ENCODE measurements at places on chromosomes 4 and X.

DNA sequence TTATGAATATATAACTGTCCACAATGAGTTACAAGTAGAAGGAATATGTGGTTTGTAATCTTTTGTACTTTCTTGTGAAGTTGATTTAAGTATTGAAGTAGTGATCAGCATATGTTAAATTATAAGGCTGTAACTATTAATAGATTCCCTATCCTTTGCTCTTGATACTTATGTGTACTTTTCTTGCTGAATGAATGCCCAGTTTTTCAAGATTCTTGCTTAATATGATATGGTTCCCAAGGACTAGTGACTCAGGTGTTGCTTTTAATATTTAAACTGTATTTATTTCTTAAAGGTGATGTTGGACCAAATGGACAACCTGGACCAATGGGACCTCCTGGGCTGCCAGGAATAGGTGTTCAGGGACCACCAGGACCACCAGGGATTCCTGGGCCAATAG lies 121.7 kb downstream of the IRS4 start:
- no peak for DNase-seq

DNA sequence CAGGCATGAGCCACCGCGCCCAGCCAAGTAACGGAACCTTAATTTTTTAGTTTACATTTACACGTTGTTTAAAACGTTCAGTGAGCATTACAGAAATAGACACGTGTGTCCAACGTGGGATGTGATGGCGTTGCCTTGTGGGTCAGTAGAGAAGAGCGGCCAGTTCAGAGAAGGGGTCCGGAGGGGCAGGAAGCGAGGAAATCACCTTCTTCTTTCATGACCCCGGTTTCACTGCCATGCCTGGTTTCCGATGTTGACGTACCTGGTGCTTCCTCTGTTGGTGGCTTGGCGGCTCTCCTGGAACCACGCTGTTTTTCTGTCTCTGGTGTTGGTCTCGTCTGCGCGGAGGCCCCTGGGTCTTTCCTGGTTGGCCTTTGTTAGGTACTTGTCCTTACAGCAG lies 42.8 kb downstream of the PCGF3 start:
- DNase-seq = no peak

GRCh38 chr4:81405900-81406401 lies 65.8 kb downstream of the RASGEF1B start:
- DNase-seq = peak; percentile 81

DNA sequence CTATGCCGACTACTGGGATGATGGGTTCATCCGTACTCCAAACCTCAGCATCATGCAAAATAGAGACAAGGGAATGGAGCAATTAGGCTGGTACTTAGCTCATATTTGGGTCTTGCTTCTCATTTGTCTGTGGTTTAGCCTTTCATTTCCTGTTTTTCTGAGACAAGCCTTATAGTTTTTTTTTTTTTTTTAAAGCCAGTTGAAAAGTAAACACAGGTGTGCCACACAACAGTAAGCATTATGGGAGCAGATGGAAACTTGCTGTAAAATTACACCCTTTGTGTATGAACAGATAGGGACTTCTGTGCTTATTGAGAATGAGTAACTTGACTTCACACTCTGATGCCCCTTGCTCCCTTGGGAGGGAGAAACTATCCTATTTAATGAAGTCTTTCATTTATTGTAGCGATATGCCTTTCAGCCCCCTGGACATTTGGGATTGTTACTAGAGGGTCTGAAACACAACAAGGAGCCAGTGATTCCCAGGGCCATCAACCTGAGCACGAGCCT lies 13.7 kb downstream of the RASSF6 start:
- no peak for DNase-seq

DNA sequence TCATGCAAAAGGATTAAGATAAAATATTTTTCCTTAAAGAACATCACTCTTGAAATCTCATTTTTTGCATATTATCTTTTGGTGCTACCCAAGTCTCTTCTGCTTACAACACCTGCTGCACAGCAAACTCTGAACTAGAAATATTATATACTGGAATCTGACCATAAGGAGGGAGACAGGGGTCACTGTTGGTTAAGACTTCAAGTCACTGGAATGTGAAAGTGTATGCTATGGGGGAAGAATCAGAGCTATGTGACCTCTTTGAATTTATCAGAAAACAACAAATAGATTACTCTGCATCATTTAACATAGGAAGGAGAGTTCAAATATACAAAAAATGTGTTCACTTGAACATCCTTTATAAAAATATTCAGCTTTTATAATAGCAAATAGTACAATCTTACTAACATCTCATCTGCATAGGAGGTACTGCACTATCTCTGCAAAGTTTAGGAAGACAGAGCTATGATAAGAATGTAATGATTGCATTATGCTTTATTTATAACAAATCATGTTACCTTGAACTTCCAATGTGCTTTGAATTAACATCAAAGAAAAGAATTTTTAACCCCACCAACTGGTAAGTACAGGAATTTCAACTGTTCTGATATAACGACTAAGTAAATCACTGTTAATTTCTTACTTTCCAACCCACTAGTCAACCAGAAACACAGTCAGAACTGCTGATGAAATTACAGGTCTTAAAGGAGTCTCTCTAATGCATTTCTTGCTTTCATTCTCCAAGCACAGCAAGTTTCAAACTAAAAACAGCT lies 69.8 kb downstream of the ZNF827 start:
- DNase-seq = no peak

DNA sequence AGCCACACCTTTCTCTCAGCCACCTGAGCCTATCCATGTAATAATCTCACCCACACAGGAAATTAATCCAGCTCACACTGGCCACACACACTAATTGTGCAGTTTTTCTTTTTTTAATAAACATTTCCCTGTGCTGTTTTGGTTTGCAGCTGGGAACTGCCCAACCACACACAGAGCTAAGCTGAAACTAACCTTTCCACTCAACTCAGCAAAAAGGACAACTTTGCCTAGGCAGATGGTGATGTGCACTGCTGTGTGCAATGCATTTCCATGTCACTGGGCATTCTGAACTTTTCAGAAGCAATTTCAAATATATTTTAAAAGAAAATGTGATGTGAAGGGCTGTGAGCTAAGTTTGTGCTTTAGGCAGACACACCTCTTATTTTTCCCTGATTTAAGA lies 70.0 kb upstream of the TLL1 start:
- no peak for DNase-seq

GRCh38 chrX:13827298-13828090 lies 10.6 kb upstream of the GPM6B start:
- DNase-seq = no peak

DNA sequence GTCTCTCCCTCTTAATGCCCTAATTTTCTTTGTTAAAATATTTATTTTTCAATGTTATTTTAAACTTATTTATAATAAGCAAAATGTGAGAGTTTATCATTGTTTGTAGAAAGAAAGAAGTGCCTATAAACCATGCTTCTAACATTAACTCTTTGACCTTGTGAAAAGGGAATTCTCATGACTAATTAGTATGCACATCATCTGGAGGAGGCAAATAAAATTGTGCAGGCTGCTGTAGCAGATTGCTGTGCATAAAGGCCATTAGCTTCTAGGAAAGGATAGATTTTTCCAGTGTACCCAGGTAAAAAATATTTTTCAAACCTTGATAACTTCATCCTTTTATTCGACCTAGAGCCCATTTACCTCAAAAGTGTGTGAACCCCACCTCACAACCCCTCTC lies 84.6 kb upstream of the GUCY1A1 start:
- no peak for DNase-seq

- DNase-seq = peak; percentile 55
Measured at GRCh38 chr4:7876201-7876875, 63.3 kb downstream of the AFAP1 start.

DNA sequence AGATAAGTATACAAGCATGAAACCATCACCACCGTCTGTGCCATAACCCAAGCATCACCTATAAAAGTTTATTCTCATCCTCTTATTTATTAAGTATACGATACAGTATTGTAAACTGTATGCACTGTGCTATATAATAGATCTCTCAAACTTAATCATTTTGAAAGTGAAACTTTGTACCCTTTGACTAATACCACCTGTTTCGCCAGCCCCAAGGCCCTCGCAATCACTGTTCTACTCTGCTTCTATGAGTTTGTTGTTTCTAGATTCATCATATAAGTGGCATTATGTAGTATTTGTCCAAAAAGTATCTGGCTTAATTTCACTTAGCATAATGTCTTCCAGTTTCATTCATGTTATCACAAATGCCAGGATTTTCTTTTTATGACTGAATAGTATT lies 72.1 kb upstream of the DOCK11 start:
- DNase-seq = no peak

GRCh38 chr4:98691588-98691987 lies 33.2 kb upstream of the TSPAN5 start:
- DNase-seq = no peak

DNA sequence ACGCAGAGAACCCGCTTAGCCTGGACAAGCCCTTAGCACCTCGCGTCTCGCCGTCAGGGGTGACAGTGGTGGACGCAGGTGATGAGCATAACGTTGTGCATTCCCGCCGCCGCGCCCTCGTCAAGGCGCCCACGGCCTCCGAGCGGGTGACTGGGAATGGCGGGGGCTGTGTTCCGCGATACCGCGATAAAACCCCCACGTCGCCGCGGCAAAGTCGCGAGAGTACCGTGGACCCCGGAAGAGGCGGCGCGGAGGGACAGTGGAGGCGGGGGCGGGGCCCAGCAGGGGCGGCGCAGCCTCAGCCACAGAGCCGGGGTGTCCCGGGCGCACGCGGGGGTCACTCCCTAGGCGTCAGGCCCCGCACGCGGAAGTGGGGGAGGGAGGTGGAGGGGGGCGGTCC lies 53.8 kb downstream of the ZFYVE28 start:
- no peak for DNase-seq

- DNase-seq = no peak
Measured at GRCh38 chr4:135515295-135515694, 1313.7 kb upstream of the PABPC4L start.

DNA sequence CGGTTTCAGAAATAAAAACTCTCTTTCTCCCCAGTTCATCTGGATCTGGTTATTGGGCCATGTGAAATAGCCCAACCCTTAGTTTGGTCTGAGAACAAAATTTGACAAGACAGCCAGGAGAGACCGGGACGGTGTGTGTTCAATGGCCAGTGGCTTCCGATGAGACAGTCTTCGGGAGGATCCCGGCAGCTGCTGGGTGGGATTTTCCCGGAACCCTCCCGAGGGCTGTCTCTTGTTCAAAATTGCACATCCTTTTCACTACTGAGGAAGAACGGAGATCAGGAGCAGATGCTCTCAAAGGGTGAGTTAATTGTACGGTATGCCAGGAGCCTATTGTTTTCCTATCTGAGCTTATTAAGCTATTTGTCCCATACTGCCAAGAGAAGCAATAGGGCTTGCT lies 166.5 kb downstream of the PRR32 start:
- DNase-seq = no peak

DNA sequence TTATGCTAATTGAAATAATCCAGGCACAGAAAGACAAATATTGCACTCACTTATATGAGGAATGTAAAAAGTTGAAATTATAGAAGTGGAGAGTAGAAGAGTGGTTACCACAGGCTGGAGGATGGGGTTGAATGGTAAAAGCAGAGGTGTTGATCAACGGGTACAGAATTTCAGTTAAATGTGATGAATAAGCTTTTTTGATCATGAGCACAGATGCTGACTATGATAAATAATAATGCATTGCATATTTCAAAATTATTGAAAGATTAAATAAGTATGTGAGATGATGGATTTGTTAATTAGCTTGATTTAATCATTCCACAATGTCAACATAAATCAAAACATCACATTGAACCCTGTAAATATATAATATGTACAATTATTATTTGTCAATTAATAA lies 213.1 kb downstream of the DCAF12L2 start:
- no peak for DNase-seq

- DNase-seq = no peak
Measured at GRCh38 chrX:64350047-64350446, 45.2 kb downstream of the MTMR8 start.

- no peak for DNase-seq
Measured at GRCh38 chr4:126592088-126592487, 1040.7 kb upstream of the INTU start.

- peak; percentile 85 for DNase-seq
Measured at GRCh38 chrX:48802089-48802904, 430 bp downstream of the HDAC6 start.

- no peak for DNase-seq
Measured at GRCh38 chrX:119784747-119785446, 6.5 kb downstream of the RPL39 start.

DNA sequence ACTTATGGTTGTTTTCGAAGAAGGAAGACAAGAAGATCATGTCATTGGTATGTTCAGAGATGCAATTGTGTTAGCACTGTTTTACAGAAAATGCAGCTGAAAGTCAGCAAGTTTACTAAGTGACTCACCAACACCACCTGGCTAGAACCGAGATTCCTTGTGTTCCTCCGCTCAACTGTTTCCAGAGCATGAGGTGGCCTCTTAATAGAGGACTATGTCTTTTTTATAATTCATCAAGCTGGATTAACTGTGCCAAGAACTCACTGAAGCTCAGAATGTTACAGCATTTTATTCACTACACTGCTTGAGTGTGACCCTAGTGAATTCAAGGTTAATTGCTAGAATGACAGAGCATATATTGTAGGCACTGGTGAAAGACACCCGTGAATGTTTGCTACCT lies 1573.5 kb upstream of the TENM3 start:
- no peak for DNase-seq

GRCh38 chrX:153969125-153969903 lies 2.3 kb downstream of the HCFC1 start:
- DNase-seq = no peak

- peak; percentile 18 for DNase-seq
Measured at GRCh38 chr4:10160281-10160856, 43.8 kb upstream of the WDR1 start.

GRCh38 chr4:60575336-60575735 lies 624.8 kb upstream of the ADGRL3 start:
- DNase-seq = no peak

- DNase-seq = no peak
Measured at GRCh38 chr4:169315530-169316343, 45.0 kb upstream of the SH3RF1 start.

- DNase-seq = no peak
Measured at GRCh38 chr4:57184378-57185029, 74.3 kb upstream of the IGFBP7 start.

DNA sequence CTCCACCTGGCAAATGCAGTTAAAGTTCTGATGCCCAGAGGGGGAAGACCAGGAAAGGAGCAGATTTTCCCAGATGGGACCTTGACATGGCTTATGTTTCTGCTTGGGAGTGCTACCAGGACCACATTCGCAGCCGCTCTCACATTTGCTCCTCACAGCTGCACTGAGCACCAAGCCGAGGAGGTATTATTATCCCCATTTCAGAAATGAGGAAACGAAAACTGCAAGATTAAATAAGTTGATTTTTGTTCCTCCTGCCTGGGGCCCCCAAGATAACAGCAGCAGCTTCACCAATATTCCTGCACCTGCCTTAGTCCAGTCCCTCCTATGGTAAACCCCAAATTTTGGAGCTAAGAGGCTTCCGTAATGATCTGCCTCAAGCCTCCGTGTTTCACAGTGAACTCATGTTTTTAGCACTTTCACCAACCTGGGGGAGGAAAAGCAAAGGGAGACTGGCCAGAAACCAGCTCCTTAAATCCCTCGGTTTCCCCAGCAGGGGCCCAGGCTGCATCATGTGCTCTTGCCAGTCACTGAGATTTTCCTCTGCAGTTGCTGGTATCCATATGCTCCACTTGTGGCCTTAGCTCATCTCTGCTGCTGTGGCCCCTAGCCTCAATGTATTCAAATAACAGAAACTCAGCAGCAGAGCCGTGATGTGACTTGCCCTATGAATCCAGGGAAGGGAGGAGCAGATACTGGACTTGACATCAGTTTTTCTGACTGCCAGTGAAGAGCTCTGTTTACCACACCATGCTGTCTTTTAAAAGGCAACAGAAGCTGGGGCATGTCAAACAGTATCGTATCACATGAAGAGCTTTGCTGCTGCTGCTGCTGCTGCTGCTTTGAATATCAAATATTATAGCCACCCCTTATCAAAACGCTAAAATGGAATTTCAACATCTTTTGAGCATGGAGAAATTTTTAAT lies 95.5 kb upstream of the KLHL13 start:
- no peak for DNase-seq

Measured in HepG2 (cell line).